ENCODE measurements at places on chromosomes 5 and 9. TPM values are rescaled to one million over a fixed set of nuclear protein-coding genes. Genes with fewer than 3 reads are reported as not detected.

DNA sequence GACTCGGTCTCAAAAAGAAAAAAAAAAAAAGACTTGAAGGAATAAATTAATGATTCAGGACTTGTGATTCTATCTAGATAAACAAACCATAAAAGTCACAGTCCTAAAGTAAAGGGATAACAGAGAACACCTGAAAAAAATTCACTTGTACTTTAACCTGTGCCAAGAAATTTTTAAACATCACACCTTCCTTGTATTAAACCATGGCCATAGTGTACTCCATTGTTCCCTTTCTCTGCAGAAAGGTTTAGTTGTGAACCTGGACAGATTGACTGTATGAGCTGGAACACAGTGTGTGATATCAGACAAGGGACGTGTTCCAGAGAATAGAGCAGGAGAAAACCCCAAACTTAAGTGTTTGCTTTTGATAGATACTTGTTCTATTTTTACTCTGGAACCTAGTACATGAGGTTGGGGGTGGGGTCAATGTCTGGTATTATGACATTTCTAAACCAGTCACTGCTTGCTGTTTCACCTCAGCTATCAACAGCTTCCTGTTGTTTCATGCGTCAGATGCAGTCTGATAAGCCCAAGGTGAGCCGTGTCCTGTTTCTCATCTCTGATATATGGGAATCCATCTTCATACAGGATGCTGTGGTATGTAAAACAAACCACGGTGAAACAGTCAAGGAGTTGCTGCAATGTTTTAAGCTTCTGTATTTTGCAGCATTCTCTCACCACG lies 62.5 kb upstream of the ITGA1 start:
- peak overlapping the region; percentile 80 for H3K27ac ChIP-seq
- DNase-seq: no peak
- no peaks in the 10 kb centered on the region for H3K36me3 ChIP-seq
- peaks cover 46% of the 10 kb centered on the region for H3K4me1 ChIP-seq
- H3K27me3 ChIP-seq: no peaks in the 10 kb centered on the region

PHF24 gene
- total RNA-seq: 1.1 TPM

GRCh38 chr5:73426034-73426433 lies 22.5 kb downstream of the FOXD1 start:
- no peak overlapping the region for H3K27ac ChIP-seq
- no peaks in the 10 kb centered on the region for H3K4me1 ChIP-seq
- no peak overlapping the region for H3K4me3 ChIP-seq

DNA sequence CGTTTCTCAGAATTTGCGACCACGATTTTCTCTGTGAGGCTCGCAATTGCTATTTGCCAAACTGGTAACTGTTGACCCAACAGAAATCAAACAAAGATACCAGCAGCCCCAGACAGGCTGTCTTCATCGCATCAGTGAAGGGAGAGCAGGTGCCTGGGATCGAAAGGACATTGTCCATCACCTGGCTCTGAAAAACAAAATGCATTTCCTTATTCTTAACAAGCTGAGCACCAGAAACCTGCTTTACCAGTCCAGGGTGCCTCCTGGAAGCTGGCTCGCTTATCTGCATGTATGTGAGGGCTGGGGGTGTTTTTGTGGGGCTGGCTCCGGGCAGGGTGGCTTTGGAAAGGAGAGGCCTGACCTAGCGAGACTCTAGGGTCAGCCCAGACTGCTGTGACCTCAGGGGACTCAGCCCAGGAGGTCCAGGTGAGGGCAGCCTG lies 24.7 kb downstream of the WWC1 start:
- H3K4me3 ChIP-seq: no peak overlapping the region
- no peaks in the 10 kb centered on the region for H3K27me3 ChIP-seq
- H3K4me1 ChIP-seq: no peaks in the 10 kb centered on the region
- no peaks in the 10 kb centered on the region for H3K36me3 ChIP-seq
- DNase-seq: peak; percentile 64

DNA sequence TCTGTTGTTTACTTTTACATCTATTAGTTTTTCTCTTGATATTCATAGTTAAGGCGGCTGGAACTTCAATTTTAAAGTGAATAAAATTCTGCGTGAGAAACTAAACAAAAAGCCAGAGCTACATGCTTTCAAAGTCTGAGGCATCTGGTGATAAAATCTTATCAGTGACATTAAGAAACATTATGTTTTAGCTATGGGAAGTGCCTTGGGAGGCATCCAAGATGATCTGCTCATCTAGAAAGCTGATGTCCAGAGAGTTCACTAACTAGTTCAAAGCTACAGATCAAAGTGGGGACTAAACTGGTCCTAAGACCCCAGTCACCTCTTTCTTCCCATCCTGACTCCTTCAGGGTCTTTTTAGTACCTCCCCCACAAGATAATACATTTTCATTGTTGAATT lies 37.2 kb downstream of the MRPS27 start:
- peak overlapping the region; percentile 15 for H3K27ac ChIP-seq
- H3K36me3 ChIP-seq: no peaks in the 10 kb centered on the region
- H3K4me3 ChIP-seq: no peak overlapping the region
- no peaks in the 10 kb centered on the region for H3K27me3 ChIP-seq
- peaks cover 5% of the 10 kb centered on the region for H3K4me1 ChIP-seq
- DNase-seq: no peak

GRCh38 chr5:33364406-33364805 lies 76.4 kb upstream of the TARS1 start:
- H3K27ac ChIP-seq: peak overlapping the region; percentile 33
- no peaks in the 10 kb centered on the region for H3K36me3 ChIP-seq
- no peak for DNase-seq
- H3K27me3 ChIP-seq: peaks cover 8% of the 10 kb centered on the region

WNK2 gene
- total RNA-seq: 4.7 TPM

THG1L gene
- total RNA-seq: 9.4 TPM

- H3K36me3 ChIP-seq: no peaks in the 10 kb centered on the region
- H3K4me1 ChIP-seq: peaks cover 17% of the 10 kb centered on the region
Measured at GRCh38 chr9:76567086-76567485, 108.1 kb downstream of the GCNT1 start.

DNA sequence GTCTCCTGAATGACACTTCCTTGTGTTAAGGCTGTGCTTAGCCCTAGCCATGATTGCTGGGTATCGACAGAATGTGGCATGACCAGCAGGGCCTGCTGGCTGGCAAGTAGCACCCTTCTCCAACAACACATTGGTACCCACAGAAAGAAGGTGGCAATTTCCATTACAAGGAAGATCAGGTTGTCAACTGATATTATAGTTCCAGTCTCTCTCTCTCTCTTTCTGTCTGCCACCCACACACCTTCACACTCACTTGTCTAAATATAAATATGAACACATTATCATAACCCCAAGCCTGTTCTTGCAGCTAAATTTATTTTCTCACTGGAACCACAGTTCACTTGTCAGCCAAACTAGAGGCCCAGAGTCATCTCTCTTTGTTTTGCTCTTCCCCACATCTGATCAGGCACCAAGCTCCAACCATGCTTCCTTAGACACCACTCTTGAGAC lies 408.1 kb upstream of the PIK3R1 start:
- no peak overlapping the region for H3K4me3 ChIP-seq
- no peaks in the 10 kb centered on the region for H3K4me1 ChIP-seq
- no peak for DNase-seq
- no peaks in the 10 kb centered on the region for H3K27me3 ChIP-seq
- H3K27ac ChIP-seq: no peak overlapping the region
- H3K36me3 ChIP-seq: no peaks in the 10 kb centered on the region

TIMD4 gene
- total RNA-seq: 4.4 TPM

C5orf52 gene
- not detected for total RNA-seq

MUSK gene
- total RNA-seq: not detected

DNA sequence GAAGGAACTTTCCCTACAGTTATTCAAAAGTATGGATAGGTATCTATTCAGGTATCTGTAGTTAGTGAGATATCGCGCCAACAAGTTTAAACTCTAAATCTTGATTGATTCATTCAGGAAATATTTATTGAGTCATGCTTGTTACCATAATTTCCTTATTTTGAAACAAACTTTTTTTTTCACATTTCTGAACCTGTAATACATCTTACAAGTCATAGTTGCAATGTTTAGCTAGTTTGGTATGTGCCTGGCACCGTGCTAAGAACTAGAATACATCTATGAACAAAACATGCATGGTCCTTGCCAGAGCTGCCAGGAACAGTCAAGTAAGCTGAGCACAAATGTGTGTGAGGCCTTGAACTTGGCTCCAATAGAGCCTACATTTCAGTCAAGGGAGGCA lies 226.4 kb downstream of the PCSK5 start:
- H3K36me3 ChIP-seq: no peaks in the 10 kb centered on the region
- no peaks in the 10 kb centered on the region for H3K4me1 ChIP-seq
- H3K27me3 ChIP-seq: no peaks in the 10 kb centered on the region
- no peak for DNase-seq

GRCh38 chr5:33931136-33931535 lies 5.0 kb upstream of the RXFP3 start:
- H3K27ac ChIP-seq: no peak overlapping the region
- no peak for DNase-seq
- no peak overlapping the region for H3K4me3 ChIP-seq

GRCh38 chr9:32260151-32260862 lies 124.1 kb upstream of the ACO1 start:
- H3K4me1 ChIP-seq: no peaks in the 10 kb centered on the region
- no peaks in the 10 kb centered on the region for H3K27me3 ChIP-seq

- DNase-seq: no peak
- H3K27me3 ChIP-seq: no peaks in the 10 kb centered on the region
- no peak overlapping the region for H3K4me3 ChIP-seq
- H3K4me1 ChIP-seq: no peaks in the 10 kb centered on the region
Measured at GRCh38 chr9:126053913-126054312, 272.7 kb upstream of the MVB12B start.

DNA sequence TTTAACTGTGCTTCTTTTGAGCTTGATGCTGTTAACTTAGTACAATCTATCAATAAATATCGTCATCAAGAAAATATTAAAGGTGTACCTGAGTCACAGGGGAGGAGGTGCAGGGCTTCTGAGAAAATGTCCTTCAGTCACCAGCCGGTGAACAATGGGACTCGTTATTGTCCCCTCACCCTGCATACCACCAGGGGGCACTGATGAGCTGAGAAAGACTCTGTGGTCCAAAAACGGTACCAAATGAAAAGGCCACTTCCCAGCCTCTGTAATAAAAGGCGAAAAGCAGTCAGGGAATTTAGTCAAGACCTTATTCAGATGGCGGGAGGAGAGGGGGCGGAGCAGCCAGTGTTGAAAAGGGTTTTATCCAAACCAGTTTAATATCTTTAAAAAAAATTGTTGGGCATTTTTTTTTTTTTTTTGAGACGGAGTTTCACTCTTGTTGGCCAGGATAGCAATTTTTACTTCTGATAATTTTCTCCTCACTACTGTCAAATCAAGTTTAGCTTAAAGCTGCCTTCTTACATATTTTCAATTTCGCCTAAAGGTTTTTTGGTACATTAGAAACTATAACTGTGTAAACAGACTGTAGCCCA lies 271.9 kb upstream of the ADAMTS16 start:
- H3K27me3 ChIP-seq: no peaks in the 10 kb centered on the region
- no peaks in the 10 kb centered on the region for H3K36me3 ChIP-seq
- H3K4me1 ChIP-seq: no peaks in the 10 kb centered on the region
- no peak overlapping the region for H3K27ac ChIP-seq
- no peak for DNase-seq
- H3K4me3 ChIP-seq: no peak overlapping the region

- H3K36me3 ChIP-seq: no peaks in the 10 kb centered on the region
- no peak overlapping the region for H3K27ac ChIP-seq
- H3K27me3 ChIP-seq: no peaks in the 10 kb centered on the region
- H3K4me1 ChIP-seq: peaks cover 6% of the 10 kb centered on the region
- no peak overlapping the region for H3K4me3 ChIP-seq
Measured at GRCh38 chr9:127628758-127629467, 16.8 kb downstream of the STXBP1 start.

- H3K36me3 ChIP-seq: no peaks in the 10 kb centered on the region
- peaks cover 42% of the 10 kb centered on the region for H3K4me1 ChIP-seq
- no peak for DNase-seq
Measured at GRCh38 chr5:131769336-131769735, 27.5 kb downstream of the FNIP1 start.

C5orf58 gene
- not detected for total RNA-seq
